ENCODE measurements at places on chromosomes 5 and 9.
A peak's percentile ranks its signal among the peaks of the same experiment; 100 is the strongest.

DNA sequence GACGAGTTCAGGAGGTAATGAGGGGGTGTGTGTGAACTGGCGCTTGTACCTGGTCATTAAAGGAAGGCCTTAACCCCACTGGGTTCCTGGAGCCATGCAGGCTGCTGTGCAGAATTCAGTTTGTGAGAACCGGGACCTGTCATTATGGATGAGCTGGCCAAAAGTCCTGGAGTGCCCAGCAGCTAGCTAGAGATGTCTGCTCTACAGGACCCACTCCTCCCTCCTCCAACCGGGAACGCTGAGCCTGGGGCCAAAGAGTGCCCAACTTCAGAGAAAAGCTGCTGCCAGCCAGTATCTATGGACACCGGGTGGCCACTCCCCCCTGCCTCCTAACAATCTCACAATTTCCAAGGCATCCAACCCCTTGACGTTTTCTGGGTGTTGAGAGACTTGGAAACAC lies 1.2 kb downstream of the ENTREP1 start:
- DNase-seq: no peak

DNA sequence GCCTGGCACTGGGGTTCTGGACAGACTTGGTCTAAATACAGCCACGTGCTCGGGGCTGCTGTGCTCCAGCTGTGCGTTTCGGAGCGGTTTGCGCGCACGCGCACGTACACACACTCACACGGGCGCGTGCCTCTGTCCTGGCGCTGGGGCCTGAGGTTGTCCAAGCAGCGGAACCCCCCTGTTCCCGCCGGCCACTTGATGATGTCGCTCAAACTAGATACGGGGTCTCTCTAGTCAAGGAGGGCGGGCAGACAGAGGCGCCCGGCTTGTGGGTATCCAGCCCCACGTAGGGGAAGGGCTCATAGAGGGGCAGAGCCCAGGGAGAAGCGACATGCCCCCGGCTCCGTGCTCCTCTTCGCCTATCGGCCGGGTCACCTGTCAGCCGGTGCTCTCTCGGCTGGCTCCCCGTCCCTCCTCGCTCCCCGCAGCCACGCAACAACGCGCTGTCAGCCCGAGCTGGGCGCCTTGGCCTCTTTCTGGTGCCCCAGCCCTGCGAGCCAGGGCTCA lies 8.9 kb downstream of the NR2F1-AS1 start:
- DNase-seq: no peak

GRCh38 chr5:150568663-150569062 lies 60.7 kb downstream of the NDST1 start:
- DNase-seq: no peak

GRCh38 chr5:133763744-133764143 lies 151.4 kb upstream of the FSTL4 start:
- DNase-seq: no peak

- DNase-seq: no peak
These were observed 39.5 kb upstream of the HSPB3 start for GRCh38 chr5:54415896-54416601.

DNA sequence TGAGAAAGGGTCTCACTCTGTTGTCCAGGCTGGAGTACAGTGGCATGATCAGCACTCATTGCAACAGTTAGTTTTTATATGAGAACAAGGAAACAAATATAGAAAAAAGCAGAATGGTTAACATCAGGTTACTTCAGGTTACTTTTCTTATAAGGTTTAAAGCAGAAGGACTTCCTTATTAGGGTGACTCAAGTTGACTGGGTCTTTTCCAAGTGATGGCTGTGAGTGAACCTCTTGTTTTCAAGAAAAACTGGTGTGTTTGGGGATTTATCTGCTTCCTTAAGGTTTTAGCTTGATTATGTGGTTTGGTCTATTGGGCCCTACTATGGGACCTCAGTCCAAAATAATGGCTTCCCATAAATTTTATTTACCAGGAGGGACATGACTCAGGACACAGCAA lies 99.2 kb downstream of the ARRDC3 start:
- DNase-seq: no peak

DNA sequence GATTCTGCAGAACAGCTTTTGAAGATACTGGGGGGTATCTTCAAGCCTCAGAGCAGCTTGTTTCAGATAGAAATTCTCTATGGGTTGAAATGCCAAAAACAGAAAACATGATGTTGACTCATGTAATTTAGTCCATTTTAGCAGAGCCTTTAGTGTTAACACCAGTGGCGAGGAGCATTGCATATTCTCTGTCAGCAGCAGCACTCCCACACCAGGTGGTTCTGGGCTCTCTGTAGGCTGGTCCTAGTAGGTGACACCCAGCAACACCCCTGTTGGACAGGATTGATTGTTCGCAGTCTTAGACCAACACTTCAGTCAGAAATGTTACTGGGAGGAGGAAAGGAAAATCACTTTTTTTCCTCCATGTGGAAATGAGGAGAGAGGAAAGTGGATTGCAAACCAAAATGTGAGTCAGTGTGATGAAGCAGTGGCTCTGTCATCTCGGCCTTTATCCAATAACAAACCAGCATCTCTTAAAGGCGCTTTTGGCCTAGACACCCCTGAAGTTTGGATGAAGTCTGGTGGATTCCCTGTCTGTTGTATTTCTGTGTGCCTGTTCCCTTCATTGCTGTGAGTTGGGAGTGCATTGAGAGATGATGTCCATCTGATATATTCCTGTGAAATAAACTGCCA lies 16.8 kb downstream of the SLC46A2 start:
- no peak for DNase-seq

GRCh38 chr9:130518943-130519799 lies 60.2 kb upstream of the FUBP3 start:
- DNase-seq: no peak

DNA sequence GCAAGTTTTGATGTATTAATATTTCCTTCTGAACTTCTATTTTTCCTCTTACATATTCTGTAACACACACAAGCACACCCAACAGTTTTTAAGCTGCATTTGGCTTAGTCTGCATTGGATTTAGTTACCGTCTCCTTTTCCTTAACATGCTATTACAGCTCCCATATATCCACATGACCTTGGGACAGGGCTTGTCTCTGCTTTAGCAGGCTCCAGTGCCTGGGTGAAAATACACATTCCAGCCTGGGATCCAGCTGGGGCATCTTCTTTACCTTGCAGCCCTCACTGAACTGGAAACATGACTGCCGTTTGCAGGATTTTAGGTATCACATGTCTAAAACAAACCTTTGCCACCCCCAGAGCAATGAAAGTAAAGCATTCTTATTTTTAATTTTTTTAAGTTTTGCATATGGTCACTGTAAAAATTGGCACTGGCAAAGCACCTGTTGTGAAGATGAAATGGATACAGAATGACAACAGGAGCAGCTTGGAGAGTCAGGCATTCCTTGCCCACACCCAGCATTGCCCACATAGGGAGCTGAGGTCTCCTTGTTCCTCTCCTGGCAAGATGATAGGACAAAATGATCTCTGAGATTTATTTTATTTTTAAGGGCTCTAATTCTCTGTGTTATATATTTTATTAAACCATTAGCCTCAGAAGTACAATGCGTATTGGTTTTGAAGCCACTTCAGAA lies 4.0 kb downstream of the GADD45G start:
- DNase-seq: no peak

- no peak for DNase-seq
These were observed 270.2 kb downstream of the ELAVL2 start for GRCh38 chr9:23555851-23556250.

DNA sequence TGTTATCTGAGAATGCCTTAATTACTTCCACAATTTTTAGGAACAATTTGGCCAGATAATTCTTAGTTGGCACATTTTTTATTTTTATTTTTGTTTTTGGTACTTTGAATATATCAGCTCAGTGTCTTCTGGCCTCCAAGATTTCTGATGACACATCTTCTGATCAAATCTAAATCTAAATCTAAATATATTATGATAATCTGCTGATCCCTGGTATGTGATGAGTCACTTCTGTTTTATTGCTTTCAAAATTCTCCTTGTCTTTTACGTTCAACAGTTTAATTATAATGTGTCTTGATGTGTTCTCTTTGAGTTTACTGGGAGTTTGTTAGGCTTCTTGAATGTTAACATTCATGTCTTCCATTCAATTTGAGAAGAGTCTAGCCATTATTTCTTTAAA lies 436.8 kb downstream of the CDH9 start:
- DNase-seq: no peak

DNA sequence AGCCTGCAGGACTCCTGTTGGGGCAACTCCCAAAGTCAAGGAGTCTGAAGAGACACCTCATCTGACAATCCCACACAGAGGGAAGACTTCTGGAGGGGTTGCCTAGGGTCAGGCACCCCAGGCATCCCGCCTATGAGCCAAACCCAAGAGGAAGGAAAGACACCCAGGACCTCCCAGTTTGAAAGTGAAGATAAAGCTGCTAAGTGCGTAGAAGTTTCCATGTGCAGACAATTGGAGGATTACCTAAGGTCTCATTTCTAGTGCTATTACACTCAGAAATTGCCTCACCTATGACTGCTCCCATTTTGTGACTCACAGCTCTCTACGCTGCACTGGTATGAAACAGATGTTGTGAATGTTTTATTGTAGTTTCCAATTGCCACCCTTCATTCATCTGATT lies 322.9 kb downstream of the SLIT3 start:
- DNase-seq: no peak

GRCh38 chr9:106696804-106697203 lies 166.2 kb upstream of the ZNF462 start:
- DNase-seq: no peak

GRCh38 chr9:86700629-86701028 lies 246.7 kb downstream of the GAS1 start:
- no peak for DNase-seq

GRCh38 chr5:131977212-131977604 lies 31.7 kb upstream of the MEIKIN start:
- DNase-seq: no peak

DNA sequence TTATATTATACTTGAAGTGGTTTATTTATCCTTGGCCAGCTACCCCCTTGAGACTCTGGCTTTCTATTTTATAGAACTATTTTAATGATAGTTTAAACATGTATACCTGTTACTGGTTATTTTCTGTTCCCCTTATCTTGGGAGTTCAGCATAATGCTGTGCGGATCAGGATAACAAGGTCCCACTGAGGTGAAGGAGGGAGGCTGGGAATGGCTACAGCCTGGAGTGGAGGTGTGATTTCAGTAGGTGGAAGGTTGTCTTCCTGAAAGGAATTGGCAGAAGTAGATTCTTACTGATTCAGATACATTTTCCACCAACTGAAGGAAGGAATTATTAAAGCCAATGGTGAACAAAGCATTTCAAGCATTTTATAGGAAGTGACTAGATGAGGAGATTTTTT lies 38.9 kb downstream of the PAM start:
- DNase-seq: no peak

- peak; percentile 43 for DNase-seq
These were observed 713 bp downstream of the MOB3B start for GRCh38 chr9:27528886-27529315.

GRCh38 chr9:86655147-86655546 lies 292.2 kb downstream of the GAS1 start:
- DNase-seq: no peak

GRCh38 chr9:101711330-101711941 lies 27.0 kb downstream of the GRIN3A start:
- peak; percentile 1 for DNase-seq

- DNase-seq: no peak
These were observed 253.6 kb downstream of the TRIM32 start for GRCh38 chr9:116940614-116941215.

DNA sequence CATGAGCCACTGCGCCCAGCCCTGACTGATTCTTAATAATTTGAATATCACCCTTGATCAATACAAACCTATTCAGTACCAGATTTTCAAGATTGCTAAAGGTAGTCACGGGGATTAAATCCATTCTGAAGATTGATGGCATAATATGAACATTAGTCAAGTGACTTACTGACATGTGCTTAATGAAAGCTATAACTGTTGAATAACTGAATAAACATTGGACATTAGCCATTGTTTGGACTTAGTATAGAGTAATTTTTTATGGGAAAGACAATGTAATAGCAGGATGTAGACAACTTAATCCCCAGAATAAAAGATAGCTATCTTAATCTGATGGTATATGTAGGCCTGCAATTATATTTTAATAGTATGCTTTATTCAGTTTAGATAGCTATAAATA lies 35.0 kb upstream of the VPS13A start:
- DNase-seq: no peak

- DNase-seq: no peak
These were observed 26.7 kb downstream of the MARCHF11 start for GRCh38 chr5:16152601-16153568.

DNA sequence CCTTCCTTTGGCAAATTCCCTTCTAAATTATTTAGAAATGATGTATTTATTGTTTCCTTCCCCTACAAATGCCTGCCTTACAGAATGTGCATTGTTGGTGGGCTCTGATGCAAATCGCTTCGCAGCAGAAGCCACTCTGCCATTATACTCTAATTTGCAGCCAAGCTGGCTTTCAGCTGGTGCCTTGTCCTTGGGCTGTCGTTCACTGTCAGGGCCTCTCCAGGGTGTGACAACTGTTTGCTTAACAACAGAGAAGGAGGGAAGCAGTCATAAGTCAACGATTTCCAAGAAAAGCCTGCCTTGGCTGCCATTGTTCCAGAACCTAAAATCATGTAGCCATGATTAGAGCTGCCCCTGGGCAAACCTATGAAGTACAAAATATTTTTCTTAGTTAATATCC lies 260.1 kb upstream of the RGMB start:
- DNase-seq: no peak
